ENCODE measurements at places on chromosomes 6 and 20. TPM values are rescaled to one million over a fixed set of nuclear protein-coding genes. Genes with fewer than 3 reads are reported as not detected.
A peak's percentile ranks its signal among the peaks of the same experiment; 100 is the strongest.

DNA sequence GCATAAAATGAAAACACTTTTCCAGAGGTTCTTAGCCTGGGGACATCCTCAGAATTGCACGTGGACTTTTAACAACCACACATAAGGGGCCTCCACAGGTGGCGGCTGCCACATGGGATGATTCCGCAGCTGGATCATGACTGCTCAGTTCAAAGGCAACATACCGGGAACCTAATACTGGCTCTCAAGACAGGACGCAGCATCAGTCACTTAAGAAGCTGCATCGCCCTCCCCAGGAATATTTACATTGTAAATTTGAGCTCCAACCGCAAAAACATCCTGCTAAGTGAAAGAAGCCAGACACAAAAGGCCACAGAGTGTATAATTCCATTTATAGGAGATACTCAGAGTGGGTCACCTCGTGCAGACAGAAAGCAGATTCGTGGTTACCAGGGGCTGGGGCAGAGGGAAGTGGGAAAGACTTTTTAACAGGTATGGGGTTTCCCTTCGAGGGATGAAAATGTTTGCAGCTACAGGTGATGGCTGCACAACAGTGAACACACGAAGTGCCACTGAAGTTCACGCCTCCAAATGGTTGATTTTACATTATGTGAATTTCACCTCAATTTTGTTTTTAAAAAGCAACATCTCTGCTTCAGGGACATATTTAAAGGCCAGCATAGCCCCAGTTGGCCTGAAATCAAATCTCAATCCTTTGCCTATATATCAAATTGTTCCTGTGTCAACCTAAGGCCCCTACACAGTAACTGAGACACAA is 141.5 kb downstream of the BMP7 start:
- no peak for DNase-seq

- DNase-seq, result no peak
Measured at GRCh38 chr20:4366076-4366475, 350.7 kb upstream of the RNF24 start.

DNA sequence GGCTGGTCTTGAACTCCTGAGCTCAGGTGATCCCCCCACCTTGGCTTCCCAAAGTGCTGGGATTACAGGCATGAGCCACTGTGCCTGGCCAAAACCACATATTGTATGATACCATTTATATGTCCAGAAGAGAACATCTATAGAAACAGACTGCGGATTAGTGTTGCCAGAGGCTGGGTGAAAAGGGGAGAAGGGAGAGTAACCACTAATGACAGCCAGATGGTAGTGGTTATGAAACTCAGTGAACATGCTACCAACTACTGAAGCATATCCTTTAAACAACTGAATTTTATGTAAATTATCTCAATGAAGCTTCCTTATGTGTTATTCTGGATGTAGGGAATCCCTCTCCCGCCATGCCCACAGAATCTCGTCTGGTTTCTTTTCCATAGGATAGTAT is 15.7 kb downstream of the SLC23A2 start:
- peak; percentile 30 for DNase-seq

The FKBP1C gene
- total RNA-seq, result not detected

- no peak for DNase-seq
Measured at GRCh38 chr6:33672808-33673207, 38.7 kb downstream of the UQCC2 start.

The STX16 gene
- total RNA-seq, result 44.9 TPM

The LY6G6D gene
- not detected for total RNA-seq

The RAD21L1 gene
- total RNA-seq, result not detected

The GHRH gene
- not detected for total RNA-seq

- DNase-seq, result peak; percentile 75
Measured at GRCh38 chr6:30857112-30857511, 27.2 kb upstream of the DDR1 start.

- DNase-seq, result no peak
Measured at GRCh38 chr6:16329233-16329632, 90.8 kb downstream of the GMPR start.

- DNase-seq, result no peak
Measured at GRCh38 chr20:9616833-9617461, 102.6 kb downstream of the LAMP5 start.

- no peak for DNase-seq
Measured at GRCh38 chr6:84007871-84008270, 25.7 kb upstream of the MRAP2 start.

The ERGIC3 gene
- total RNA-seq, result 138 TPM

- no peak for DNase-seq
Measured at GRCh38 chr20:10739566-10739965, 65.8 kb upstream of the JAG1 start.
